Activated naive CD4-positive, alpha-beta T cell treated with Interleukin-2 at 50 U/mL for 16 hours (primary cell): ENCODE measurements at places on chromosomes 3 and 15.

- no peak for DNase-seq
Observed at GRCh38 chr15:48645558-48646330, at the start of gene FBN1. FBN1 (minus strand) TSS chr15:48645709; CDS start chr15:48644769, 940 bp downstream.

DNA sequence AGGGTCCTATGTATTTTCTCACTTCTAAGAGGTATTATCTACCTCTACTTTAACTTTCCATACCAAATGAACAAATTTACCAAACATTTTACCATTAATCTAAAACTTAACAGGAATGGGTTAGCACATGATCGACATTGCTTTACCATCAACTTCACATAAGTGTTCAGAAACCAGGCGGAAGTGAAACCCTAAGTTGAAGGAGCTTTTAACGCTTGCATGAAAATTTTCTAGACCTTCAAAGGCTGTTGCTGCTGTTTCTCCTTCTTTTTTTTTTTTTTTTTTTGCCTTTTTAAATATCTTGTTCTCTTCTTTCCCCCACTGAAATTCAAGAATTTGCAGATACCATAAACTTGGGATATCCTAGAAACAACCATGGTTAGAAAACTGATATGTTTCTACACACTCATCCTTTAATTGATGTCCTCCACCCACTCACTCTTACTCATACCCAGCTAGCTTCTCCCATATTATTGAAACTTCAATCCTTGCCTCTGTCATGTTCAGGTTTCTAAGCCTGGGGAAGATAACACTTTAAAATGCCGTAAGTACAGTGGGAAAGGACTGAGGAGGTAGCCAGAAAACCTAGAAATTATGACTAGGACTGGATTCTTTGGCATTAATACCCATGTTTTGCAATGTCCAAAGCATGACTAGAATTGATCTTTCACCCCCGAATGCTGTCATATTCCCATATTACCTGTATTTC is 24.7 kb downstream of the MYO5A start:
- DNase-seq: no peak

DNA sequence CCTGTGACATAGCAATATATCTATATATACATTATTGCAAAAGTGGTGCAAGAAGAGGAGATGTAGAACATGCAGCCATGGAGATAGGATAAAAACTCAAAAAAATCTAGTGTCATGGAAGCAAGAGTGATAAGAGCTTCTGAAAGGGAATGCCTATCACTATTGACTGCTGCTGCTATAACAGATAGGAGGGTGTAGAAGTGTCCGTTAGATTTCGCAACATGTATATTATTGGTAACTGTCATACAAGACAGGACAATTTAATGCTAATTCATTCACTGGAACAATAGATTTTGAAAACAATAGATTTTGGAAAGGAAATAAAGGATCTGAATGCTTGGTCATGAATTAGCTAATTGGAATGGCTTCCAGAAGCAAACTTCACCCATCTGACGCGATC is 224.5 kb downstream of the ZNF385D start:
- no peak for DNase-seq

DNA sequence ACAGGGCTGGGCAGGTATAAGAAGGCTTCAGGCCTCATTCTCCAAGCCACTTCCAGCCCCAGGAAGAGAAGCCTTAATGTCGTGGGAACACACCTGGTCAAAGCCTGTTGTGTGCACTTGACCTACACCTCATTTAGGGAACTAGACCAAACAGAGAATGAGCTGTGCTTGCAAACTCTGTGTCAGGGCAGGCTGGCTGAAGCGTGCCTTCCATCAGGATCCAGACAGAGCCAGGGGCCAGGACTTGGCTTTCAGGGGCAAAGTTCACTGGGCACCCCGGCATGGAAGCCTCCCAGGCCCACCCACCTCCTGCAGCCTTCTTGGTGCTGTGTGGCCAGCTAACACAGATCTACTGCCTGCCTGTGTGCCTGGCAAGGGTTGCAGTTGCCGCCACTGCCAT is 11.5 kb downstream of the RBPMS2 start:
- DNase-seq: no peak

DNA sequence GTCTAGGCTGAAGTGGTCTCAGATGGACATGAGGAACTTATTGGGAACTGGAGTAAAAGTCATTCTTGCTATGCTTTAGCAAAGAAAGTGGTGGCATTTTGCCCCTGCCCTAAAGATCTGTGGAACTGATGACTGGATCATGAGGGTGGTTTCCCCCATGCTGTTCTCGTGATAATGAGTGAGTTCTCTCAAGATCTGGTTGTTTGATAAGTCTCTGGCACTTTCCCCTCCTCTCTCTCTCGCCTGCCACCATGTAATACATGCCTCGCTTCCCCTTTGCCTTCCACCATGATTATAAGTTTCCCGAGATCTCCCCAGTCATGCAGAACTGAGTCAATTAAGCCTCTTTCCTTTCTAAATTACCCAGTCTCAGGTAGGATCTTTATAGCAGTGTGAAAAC is 11.5 kb upstream of the MLF1 start:
- no peak for DNase-seq

- DNase-seq: no peak
Observed at GRCh38 chr15:63891768-63892133, 58.0 kb upstream of the HERC1 start.

GRCh38 chr3:95120921-95121320 is 1058.1 kb downstream of the NSUN3 start:
- DNase-seq: no peak

- DNase-seq: no peak
Observed at GRCh38 chr3:37899101-37899707, 37.5 kb downstream of the CTDSPL start.

DNA sequence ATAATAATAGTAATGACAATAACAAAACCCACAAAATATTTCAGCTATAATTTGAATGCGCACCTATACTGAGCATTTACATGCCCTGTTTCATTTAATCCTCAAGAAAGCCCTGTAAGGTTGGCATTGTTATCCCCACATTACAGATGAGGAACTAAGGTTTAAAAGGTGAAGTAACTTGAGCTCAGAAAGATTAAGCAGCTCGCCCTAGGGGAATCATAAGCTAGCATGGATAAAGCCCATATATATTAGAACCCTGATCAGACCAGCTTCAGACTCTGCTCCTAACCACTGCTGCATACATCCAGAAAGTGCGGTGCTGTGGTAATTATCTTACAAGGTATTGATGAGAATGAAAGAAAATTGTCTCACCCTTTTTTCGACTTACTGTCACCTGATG is 141.1 kb upstream of the CGNL1 start:
- DNase-seq: no peak

- DNase-seq: no peak
Observed at GRCh38 chr3:67653425-67654098, 850 bp downstream of the SUCLG2 start.

- no peak for DNase-seq
Observed at GRCh38 chr3:156728267-156728985, 54.0 kb downstream of the TIPARP start.

DNA sequence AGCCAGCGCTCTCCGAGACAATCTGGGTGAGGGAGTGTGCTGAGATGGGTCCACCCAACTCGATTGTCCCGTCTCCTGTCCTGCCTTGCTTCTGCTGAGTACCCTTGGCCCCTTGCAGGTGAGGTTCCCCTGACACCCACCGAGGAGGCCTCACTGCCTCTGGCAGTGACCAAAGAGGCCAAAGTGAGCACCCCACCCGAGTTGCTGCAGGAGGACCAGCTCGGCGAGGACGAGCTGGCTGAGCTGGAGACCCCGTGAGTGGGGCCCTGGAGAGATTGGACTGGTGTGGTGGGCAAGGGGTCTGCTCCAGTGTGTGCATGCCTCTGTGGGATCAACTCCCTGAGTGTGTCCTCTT is 23.6 kb downstream of the NBEAL2 start:
- no peak for DNase-seq

DNA sequence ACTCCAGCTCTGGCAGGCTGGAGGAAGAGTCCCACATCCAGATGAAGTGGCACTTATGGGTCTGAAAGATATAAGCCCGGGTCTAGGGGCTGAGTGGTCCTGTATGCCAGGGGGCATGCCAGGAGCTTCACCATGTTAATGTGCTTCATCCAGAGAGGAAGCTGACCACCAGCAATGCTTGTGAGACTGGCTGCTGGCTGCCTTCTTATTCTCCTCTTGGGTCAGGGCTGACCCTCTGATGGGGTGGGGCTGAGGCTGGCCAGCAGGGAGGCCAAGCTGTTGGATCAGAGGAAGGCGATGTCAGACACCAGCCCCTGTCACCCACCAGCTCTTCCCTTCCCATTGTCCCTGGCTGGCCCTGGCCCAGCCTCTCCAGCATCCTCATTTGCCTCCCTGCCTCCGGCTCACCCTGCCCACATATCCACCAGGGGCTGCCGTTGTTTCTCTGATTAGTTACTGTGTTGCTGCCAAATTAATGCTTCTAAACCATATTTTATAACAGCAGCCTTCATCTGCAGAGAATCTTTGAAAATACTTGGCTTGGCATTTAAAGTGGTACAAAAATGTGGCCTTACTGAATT is 20.4 kb upstream of the PSTPIP1 start:
- no peak for DNase-seq

DNA sequence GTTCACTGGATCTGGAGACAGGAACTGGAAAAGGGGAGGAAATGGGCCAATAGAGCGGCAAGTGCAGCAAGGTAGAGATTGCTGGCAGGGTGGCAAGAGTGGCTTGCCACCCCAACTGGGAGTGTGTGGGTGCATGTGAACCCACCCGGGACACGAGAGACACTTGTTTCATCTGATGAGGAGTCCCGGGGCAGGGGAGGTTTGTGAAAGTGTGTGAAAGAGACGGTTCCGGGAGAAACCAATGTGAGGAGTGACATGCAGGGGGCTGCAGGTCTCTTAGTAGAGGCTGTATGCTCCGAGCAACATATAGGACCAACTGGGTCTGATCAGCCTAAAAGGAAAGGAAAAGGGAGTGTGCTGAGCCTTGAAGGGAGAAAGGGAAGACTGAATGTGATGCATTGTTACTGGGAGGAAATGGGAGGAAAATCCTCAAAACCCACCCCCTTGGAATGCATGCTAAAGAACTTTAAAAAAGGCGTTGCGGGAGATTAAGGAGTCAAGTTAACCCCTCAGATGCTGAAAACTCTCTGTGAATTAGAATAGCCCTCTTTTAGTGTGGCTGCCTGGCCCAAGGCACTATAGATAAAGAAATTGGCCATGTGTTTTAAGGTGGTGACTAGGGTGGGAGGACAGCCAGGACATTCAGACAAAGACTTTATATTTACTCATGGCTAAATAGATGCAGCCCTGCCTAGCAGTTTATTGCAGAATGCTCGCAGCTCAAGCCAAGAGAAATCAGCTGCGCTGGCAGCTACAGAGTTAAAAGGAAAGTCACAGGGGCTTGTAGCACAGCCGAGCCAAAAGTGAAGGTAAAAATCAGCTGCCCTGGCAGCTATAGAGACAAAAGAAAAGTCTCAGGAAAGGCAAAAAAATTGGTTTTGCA is 9.1 kb upstream of the SLC9C1 start:
- DNase-seq: no peak

DNA sequence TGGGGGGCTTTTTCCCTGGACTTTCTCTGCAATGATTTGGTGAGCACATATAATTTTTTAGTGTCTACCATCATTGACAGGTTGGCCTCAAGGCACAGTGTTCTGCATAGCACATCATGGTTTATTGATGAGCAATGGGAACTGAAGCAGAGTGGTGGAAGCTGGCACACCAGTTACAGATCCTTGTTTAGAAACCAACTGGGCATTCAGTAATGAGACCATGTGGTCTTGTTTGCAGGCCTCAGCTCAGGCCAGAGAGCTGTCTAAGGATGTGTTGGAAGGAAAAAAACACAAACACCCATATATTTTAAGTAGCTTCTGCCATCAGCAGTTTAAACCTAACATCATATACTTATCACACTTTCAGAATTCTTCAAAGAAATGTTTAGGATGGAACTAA is 610.6 kb downstream of the ROBO1 start:
- DNase-seq: no peak

DNA sequence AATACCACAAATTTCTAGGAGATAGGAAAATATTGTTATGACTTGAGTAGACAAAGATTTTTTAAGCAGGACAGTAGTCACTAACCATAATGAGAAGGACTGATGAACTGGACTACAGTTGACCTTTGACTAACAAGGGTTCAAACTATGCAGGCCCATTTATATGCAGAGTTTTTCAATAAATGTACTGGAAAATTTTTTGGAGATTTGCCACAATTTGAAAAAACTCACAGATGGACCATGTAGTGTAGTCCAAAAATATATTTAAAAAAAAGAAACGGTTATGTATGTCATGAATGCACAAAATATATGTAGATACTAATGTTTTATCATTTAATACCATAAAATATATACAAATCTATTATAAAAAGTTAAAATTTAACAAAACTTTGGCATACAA is 151.8 kb downstream of the LRRN1 start:
- no peak for DNase-seq

DNA sequence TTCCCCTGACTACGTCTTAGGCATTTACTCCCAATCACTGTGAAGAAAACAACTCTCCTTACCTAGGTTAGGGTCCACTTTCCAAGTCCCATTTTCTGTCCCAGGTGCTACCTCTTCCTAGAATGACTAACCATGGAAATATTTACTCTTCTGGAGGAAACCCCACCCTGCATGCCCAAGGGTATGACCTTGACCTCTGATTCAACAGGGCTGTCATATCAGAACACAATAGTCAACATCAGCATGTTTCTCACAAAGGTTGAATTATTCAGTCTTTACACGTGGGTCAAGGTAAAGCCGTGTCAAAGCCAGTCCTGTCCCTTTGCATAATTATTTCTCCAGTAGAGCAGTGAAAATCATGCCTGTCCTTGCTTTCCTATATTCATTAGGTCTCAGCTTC is 4.3 kb upstream of the FRMD5 start:
- DNase-seq: no peak

DNA sequence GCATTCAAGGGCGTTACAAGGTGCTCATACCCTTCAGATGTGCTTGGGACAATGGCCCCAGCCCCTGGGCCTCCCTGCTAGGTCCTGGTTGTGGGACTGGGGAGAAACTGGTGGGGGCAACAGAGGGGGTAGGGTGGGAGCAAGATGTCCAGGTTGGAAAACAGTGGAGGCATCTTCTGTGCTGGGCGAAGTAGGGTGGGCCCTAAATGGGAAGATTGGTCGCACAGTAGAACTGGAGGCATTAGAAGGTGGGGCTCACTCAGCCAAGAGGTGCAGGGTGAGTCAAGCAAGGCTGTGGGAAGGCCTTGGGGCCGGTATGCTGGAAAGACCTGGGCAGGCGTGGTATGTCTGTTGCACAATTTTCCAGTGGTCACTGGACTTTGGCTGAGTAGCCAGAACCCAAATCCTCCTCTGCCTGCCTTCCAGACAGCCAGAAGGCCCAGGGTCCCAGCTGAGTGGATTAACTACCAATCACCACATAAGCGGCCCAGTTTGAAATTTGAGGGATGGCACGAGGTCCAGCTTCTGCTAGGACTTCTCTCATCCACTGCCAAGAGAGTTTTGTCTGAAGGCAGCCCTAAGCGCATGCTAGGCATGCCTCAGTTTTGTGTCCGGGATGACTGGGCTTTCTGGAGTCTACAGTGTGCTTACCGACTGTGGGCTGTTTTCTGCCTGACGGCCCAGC is 74.5 kb downstream of the LSM3 start:
- no peak for DNase-seq
